ENCODE measurements at places on chromosomes 2 and 18. TPM values are rescaled to one million over a fixed set of nuclear protein-coding genes. Genes with fewer than 3 reads are reported as not detected.

Gene LCT
- total RNA-seq = 0.53 TPM

Gene FOXI3
- not detected for total RNA-seq

Gene ASB1
- total RNA-seq = 37.4 TPM

DNA sequence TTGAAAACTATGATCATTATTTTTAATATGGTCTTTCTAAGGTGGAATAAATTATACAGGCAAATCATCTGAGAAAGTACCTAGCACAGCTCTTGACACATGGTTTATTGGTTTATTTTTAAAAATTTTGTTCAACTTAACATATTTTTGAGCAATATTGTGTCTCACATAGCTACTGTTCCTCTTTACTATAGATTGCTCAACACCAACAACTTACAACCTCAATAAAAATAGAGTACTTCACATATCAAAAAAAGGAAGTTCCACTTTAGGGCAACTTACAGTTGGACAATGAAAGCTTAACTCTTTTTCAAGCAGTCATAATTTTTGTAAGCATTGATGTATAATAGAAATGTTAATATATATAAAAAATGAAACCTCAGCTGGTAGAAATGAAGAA, 440.9 kb upstream of the UBE2E3 start:
- H3K27me3 ChIP-seq = no peaks in the 10 kb centered on the region
- no peak overlapping the region for H3K27ac ChIP-seq
- no peak for DNase-seq
- H3K36me3 ChIP-seq = no peaks in the 10 kb centered on the region
- no peaks in the 10 kb centered on the region for H3K4me1 ChIP-seq

- no peaks in the 10 kb centered on the region for H3K36me3 ChIP-seq
- no peak overlapping the region for H3K27ac ChIP-seq
- no peak overlapping the region for H3K4me3 ChIP-seq
- H3K4me1 ChIP-seq = no peaks in the 10 kb centered on the region
These were observed 941.2 kb downstream of the SUCLG1 start for GRCh38 chr2:83517727-83518368.

- H3K27ac ChIP-seq = no peak overlapping the region
- no peaks in the 10 kb centered on the region for H3K4me1 ChIP-seq
- H3K36me3 ChIP-seq = no peaks in the 10 kb centered on the region
- no peak for DNase-seq
- no peaks in the 10 kb centered on the region for H3K27me3 ChIP-seq
These were observed 132.2 kb downstream of the CLIP4 start for GRCh38 chr2:29247336-29247914.

DNA sequence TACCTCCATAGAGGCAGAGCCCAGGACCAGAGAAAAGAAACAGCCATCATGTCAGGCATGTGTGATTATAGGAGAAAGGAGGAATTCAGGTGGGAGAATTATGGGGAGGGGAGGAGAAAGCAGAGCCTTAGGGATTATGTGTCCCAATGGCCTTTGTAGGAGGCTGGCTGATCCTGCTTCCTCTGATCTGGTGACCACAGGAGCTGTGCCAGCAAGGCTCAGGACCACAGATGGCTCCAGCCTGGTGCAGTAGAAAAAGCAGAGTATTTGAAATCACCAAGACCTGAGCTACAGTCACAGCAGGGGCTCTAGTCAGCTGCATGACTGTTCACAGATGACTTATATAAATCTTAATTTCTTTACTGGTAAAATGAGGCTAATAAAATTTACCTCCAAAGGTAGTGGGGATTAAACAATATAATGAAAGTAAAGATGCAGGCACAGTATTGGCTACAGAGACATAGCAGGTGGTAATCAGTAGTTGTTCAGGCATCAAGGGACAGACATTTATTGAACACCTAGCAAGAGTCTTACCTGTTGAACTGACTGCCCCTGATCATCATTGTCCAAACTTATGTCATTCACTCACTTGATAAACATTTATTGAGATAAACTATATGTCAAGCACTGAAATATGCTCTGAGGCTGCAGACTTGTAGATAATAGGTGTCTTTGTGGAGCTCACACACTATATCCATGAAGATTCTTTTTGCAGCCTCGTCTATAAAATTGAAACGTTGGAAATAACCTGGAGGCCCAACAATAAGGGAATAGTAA, 121.3 kb downstream of the MYCN start:
- H3K27ac ChIP-seq = no peak overlapping the region
- H3K36me3 ChIP-seq = no peaks in the 10 kb centered on the region
- no peaks in the 10 kb centered on the region for H3K4me1 ChIP-seq
- no peak for DNase-seq
- H3K4me3 ChIP-seq = no peak overlapping the region

DNA sequence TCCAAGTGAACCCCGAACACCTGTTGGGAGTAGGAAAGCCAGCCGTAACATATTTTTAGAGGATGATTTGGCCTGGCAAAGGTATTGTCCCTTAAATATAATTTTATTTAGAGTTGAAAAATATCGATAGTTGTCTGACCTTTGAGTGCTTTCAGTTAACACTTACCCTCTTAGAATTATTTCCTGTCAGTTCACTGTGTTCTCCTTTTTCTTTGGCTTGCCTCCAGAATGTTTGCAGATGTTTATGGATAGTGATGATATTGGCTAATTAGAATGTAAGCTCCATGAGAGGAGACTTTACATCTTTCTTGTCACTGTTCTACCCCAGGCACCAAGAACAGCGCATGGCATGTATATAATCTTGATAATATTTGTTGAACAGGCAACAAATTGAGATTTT, 19.8 kb downstream of the PIKFYVE start:
- peaks cover 74% of the 10 kb centered on the region for H3K36me3 ChIP-seq
- no peak overlapping the region for H3K27ac ChIP-seq
- peaks cover 9% of the 10 kb centered on the region for H3K4me1 ChIP-seq
- no peak overlapping the region for H3K4me3 ChIP-seq
- no peaks in the 10 kb centered on the region for H3K27me3 ChIP-seq

DNA sequence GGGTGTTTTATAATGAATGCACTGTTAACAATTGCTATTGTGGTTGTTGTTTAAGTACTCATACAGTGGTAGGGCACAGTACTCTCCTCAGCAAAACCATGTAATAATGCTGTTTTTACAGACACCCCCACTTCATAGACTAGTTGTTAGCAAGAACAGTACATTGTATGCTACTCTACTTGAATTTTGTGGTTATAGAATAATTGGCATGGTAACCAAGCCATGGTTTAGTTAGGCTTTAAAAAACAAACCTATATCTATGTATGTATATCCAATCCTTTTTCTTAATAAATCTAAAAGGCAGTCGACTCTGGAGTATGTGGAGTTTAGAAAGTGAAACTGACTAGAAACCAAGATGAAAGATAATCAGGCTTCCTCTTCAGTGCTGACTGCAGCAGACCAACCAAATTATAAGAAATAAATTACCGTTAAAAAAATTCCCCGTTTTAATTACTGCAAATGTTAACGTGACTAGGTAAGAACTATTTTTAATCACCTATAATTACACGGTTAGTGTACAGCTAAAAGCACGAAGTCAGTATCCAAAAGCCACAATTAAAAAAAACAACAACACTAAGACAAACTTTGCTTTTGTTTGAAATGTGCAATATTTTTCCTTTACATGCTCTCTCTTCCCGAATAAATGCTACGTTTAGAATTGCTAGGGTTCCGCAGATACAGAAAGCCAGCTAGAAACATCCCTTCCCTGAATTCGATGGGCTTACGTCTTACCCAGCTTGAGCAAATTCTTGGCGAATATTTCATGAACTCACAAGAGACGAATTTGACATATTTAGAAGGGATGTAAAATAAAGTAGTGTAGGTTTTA, 113.3 kb upstream of the SERTAD2 start:
- peaks cover 6% of the 10 kb centered on the region for H3K27me3 ChIP-seq
- peak overlapping the region; percentile 96 for H3K27ac ChIP-seq
- H3K4me3 ChIP-seq = peak overlapping the region; percentile 87
- H3K4me1 ChIP-seq = peaks cover 57% of the 10 kb centered on the region
- DNase-seq = no peak
- no peaks in the 10 kb centered on the region for H3K36me3 ChIP-seq
